ENCODE measurements at places on chromosomes 1 and 21.

- DNase-seq = no peak
Observed at GRCh38 chr1:229230140-229230892, 40.6 kb upstream of the RAB4A start.

DNA sequence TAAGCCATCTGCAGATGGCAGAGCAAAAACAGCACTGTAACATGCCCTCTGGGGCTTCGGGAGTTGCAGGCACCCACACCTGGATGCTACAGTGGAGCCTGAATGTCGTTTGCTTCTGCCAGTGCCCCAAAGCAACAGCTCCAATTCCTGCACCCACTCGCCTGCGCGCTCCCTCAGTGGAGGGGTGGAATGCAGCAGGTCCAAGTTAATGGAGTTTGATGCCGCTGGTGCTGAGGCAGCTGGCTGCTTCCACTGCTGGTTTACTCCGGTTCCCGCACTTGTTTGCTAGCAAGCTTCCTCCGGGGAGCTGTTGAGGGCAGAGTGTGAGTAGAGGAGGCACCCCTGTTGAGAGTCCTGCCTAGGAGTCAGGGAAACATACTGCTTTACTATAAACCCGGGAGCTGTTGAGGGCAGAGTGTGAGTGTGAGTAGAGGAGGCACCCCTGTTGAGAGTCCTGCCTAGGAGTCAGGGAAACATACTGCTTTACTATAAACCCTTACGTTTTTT lies 584.0 kb upstream of the TMPRSS15 start:
- no peak for DNase-seq

DNA sequence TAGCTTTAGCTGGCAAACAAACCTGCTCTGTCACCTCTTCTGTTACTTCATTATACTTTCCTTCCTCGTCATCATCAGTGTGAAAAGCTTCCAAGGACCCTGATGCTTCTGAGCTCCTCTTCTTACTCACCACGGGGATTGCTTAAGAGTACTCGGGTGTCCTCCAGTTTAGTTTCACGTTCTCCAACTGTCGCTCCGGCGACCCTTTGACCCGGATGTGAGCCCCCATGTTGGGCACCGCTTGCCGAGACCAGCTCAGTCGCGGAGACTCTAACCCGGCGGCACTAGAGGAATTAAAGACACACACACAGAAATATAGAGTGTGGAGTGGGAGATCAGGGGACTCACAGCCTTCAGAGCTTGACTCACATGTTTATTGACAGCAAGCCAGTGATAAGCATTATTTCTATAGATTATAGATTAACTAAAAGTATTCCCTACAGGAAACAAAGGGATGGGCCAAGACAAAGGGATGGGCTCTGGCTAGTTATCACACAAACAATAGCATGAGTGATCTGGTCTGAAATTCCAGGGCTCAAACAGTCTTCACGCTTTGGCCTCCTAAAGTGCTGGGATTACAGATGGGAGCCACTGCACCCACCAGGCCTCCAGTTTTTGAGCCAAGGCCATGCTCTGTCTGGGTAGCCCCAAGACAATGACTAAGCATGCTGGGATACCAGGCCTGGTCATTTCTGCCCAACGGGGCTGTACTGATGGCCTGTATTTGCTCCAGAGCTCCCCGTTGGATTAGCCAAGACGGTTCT lies 30.1 kb upstream of the ENO1 start:
- no peak for DNase-seq

- no peak for DNase-seq
Observed at GRCh38 chr1:243639027-243639658, 210.9 kb downstream of the AKT3 start.

DNA sequence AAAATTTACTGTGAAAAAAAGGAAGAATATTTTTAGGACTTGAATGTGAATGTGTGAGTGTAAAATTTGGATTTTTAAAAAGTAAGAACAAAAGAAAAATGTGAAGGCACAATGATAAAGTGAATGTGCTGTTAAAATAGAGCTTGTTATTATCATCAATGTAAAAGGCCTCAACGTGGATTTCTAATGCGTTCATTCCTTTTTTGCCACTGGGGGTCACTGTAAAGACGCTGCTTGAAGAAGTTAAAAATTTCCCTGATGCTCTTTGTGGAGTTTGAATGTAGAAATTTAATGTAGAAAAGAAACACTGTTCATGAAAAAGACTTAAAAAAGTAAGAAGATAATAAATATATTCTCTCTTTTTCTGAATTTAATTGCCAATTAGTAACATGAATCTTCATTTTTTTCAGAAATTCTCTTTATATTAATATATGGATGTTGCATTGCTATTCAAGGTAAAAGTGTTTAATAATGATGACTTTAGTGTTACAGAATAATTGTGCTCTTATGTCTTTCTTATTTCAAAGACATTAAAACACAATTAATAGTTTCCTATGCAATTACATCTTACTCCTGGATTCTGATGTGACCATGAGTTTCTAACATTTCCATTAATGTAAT lies 161.5 kb downstream of the DNM3 start:
- DNase-seq = no peak

- no peak for DNase-seq
Observed at GRCh38 chr1:206554211-206554610, 46.9 kb downstream of the RASSF5 start.

- no peak for DNase-seq
Observed at GRCh38 chr1:112304612-112305011, 91.4 kb upstream of the CTTNBP2NL start.

GRCh38 chr1:185861630-185862029 lies 127.4 kb downstream of the HMCN1 start:
- no peak for DNase-seq

DNA sequence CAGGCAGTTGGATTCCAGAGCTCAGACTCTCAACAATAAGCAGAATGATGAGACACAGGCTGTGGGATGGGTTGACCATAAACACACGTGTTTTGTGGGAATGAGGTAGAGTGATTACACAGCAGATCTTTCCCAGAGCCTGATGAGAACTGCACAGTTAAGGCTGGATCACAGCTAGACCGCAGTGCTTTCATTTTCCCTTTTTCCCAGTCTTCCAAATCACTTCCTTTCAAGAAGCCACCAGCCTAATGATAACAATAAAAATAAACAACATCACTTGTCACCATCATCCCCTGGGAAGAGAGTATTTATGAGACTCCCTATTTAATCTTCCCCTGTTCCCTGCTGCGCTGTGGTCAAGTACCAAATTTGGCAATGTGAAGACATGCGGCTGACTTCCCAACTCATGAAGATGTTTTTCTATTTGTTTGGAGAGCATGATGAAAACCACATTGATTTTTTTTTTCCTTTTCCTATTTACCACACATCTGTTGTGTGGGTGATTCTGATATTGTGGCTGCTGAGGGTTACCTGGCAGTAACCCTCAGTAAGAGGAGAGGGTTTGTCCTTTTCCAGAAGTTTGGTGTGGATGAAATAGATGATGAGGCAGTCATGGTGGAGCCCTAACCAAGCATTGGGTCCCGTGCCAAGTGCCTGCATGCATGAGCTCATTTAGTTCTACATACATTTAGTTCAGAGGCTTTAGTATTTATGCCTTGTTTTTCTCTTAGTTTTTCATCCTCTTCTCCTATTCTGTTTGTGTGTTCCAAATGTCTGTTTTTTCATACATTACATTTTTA lies 248.9 kb upstream of the HOOK1 start:
- no peak for DNase-seq

- no peak for DNase-seq
Observed at GRCh38 chr1:2860476-2861142, 59.1 kb upstream of the TTC34 start.

- no peak for DNase-seq
Observed at GRCh38 chr1:63269571-63269970, 52.8 kb upstream of the FOXD3 start.

DNA sequence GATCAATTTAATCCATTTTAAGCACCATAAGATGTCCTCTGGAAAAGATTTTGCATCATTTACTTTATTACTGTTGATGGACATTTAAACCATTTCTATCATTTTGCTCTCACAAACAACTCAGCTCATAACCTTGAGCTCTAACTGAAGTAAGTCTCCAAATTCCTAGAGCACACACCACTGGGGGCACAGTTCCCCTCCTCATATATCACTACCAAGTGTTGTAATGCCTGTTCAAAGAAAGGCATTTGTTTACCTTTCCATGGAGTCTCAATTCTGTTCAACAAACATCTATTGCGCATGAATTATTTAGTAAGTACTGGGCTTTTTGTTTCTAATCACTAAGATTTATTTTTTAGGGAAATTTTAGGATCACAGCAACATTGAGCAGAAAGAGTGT lies 8.9 kb upstream of the OMA1 start:
- no peak for DNase-seq

- no peak for DNase-seq
Observed at GRCh38 chr1:60695716-60696171, 386.6 kb upstream of the NFIA start.

GRCh38 chr1:210728437-210729149 lies 399.9 kb downstream of the HHAT start:
- no peak for DNase-seq

GRCh38 chr21:38269576-38269936 lies 12.8 kb downstream of the KCNJ15 start:
- DNase-seq = no peak

DNA sequence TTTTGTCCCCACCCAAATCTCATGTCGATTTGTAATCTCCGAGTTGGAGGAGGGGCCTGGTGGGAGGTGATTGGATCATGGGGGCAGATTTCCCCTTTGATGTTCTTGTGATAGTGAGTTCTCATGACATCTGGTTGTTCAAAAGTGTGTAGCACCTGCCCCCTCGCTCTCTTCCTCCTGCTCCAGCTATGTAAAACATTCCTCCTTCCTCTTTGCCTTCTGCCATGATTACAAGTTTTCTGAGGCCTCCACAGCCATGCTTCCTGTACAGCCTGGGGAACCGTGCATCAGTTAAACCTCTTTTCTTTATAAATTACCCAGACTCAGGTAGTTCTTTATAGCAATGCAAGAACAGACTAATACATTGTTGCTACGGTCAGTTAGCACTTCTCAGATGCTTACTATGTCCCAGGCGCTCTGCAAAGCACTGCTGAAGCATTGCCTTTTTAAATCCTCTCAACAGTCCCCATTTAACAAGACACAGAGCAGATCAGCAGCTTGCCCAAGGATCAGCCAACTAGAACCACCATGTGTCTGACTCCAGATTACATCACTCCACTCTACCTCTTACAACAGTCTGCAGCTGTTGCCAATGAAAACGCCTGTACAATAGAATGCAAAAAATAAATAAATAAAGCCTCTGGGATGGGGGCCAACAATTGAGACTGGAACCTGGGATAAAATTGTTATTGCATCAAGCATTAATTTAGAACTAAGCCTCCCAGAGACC lies 52.4 kb upstream of the USP1 start:
- DNase-seq = no peak

Measured in stimulated activated CD4-positive, alpha-beta T cell treated with anti-CD3 and anti-CD28 coated beads, Interleukin-1b, Interleukin-23, amount 100 ng/mL, for 24 hours (primary cell).